NCI-H1092 (cell line): ENCODE measurements at places on chromosomes 12 and 14.

GRCh38 chr12:4862809-4863208 lies 46.9 kb upstream of the KCNA1 start:
- no peak for DNase-seq

DNA sequence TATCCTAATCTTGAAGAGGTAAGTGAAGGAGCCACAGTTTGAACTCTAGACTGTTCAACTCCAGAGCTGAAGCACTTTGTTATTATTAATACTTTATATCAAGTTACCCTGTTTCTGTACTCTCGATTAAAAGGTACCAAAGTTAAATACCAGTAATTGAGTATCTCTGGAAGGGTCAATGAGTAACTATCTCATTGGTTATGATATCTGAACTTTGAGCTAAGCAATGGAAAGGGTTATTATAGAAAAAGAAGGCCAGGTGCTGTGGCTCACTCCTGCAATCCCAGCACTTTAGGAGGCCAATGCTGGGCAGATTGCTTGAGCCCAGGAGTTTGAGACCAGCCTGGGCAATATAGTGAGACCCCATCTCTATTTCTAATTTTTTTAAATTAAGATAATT lies 9.9 kb downstream of the TMEM19 start:
- no peak for DNase-seq

- DNase-seq = no peak
Measured at GRCh38 chr14:43147485-43147884, 1359.6 kb downstream of the FSCB start.

DNA sequence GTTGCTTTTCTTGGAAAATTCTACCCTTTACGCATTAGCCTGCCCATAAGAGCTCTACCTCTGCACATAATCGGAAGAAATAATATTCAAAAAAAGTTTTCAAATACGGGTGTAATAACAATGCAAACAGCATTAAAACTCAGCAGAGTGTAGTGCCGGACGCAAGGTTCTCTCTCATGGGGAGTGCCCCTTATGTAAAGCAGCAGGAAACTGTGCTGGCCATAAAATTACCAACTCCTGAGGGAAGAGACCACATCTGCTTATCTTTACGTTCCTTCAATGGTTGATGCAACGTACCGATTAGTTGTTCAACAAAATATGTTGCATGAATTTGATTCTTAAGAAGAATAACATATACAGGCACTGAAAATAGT lies 118.7 kb upstream of the TMCC3 start:
- no peak for DNase-seq

DNA sequence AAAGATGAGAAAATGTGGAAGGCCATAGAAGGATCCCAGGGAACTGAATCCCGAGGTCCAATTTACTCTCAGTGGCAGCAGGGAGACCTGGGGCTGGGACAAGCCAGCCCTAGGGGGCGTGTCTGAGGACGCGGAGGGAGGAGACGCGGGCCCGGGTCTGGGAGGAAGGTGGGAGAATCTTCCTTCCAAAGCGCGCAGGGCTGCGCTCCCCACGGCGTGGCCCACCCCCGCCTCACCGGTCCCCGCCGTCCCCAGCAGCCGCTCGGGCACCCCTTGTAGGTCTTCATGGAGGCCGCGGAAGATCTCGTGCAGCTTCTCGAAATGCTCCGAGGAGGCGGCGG lies 323 bp downstream of the VTI1B start:
- peak; percentile 65 for DNase-seq

- DNase-seq = no peak
Measured at GRCh38 chr12:64500394-64500793, 48.5 kb downstream of the TBK1 start.

DNA sequence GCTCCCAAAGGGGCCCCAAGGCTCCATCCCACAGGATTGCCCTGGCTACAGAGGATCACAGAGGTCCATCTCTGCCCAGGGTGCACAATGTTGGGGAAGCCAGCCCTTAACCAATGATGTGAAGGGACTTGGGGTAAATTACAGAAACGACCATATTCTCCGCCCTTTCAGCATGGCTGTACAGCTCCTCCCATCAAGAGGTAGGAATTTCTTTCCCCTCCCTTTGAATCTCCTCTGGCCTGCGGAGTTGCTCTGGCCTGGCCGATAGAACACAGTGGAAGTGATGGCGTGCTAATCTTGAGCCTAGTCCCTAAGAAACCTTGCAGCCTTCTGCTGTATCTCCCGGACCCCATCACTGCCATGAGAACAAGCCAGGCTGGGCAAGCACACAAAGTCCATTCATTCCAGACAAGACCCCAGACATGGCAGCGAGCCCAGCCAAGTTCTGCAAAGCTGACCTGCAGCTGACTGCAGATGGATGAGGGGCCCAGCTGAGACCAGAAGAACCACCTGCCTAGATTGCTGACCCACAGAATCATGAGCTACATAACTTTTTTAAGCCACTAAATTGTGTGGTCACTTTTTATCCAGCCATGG lies 6.9 kb upstream of the IFI27 start:
- no peak for DNase-seq

GRCh38 chr12:121444842-121445202 lies 44.9 kb downstream of the RNF34 start:
- DNase-seq = no peak

- DNase-seq = no peak
Measured at GRCh38 chr12:100017056-100017455, 32.3 kb upstream of the ANKS1B start.

DNA sequence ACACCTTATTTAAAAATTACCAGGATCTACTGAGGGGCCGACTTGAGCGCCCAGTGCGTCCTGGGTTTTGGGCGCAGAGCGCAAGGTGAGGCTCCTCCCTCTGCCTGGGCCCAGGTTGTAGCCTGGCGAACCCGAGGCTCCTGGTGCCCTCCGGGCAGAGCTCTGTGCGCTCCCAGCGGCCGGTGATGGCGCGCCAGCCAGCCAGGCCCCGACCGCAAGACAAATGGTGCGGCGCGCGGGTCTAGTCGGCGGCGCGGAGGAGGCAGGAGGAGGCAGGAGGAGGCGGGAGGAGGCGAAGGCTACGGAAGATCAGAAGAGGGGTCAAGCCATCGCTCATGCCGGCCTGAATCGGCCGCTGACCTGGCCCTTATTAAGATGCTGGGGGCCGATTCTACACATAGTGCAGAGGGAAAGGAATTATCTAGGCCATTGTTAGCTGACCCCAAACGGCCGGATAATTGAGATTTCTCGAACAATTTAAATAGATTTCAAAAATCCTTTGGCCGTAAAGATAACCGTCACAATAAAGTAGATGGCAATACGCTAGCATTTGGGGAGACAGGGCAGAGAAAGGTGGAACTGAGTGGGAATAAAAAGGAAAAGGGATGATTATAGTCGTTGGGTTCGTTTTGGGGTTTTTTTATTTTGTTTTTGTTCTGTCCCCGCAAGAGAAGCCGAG lies 2.8 kb downstream of the TBX5 start:
- DNase-seq = no peak

DNA sequence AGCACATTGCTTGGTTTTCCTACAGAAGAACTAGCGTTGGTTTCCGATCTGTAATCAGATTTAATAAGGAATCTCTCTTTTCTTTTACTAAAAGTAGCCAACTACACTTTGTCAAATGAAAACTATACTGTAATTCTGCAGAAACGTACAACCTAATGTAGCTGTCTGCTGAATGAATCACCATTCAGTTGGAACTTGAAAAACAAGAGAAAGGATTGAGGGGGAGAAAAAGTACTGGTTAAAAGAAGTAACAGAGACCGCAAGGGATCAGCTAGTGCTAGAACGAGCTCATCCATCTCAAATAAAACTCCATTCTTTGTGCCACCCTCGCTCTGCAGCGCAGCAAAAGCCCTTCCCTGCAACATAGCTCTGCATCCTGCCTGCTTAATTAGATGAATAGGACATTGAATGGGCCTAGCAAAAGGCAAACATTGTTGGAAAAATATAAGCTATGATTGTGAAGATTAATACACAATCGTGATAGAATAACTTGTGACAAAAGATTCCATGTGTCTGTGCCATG lies 2.6 kb downstream of the GARIN2 start:
- no peak for DNase-seq

GRCh38 chr12:2547273-2548044 lies 247.3 kb upstream of the FKBP4 start:
- DNase-seq = no peak

DNA sequence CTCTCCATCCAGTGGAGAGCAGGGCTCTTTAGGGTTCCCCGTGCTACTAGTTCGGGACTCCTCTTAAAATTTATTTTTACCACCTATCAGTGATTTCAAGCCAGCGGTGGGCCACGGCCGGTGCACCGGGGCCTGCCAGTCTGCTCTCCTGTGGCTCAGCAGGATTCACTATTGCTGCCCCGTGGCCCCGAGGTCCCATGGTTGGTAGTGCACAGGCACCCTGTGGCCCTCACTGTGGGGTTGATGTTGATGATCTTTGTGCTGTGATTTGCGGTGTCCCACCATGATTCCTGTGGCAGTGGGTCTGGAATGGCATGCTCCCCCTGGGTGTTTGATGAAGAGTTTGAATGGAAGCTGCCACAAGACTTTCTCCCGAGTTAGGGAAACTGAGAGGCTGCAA lies 12.6 kb upstream of the MEG3 start:
- DNase-seq = no peak

- DNase-seq = no peak
Measured at GRCh38 chr14:31425905-31426304, 5.6 kb upstream of the HEATR5A start.

DNA sequence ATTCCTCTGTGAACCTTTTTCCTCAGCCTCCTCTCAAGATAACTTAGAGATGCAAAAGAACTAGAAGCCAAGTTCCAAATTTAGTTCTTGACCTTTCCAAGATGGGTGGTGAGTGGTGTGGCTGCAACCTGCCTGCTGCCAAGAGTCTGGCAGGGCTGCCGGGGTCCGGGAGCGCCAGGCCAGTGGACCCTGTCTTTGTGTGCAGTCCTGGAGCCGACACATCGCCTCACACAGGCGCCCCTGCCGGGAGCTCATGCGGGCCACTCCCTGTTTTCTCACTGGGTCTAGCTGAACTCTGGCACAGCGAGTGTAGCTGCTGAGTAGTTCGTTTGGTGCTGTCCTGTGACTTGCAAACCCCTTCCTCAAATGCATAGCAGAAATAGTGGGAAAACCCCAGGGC lies 84.9 kb downstream of the CACNA1C start:
- DNase-seq = no peak

GRCh38 chr12:44000309-44000952 lies 164.6 kb downstream of the TMEM117 start:
- peak; percentile 84 for DNase-seq

- no peak for DNase-seq
Measured at GRCh38 chr12:39032448-39032847, 127.1 kb upstream of the CPNE8 start.
